ENCODE measurements at places on chromosomes 7 and 10. TPM values are rescaled to one million over a fixed set of nuclear protein-coding genes. Genes with fewer than 3 reads are reported as not detected.

Gene CALML3
- not detected for total RNA-seq

Gene CYP3A7
- total RNA-seq, result not detected

Gene HYAL4
- total RNA-seq, result 0.86 TPM

Gene SPDYE2
- not detected for total RNA-seq

Gene ZNF727
- not detected for total RNA-seq

Gene CPA2
- total RNA-seq, result not detected

Gene IL15RA
- total RNA-seq, result 17.2 TPM

Gene ZNF735
- not detected for total RNA-seq

Gene TMEM184A
- 0.33 TPM for total RNA-seq

Gene MSS51
- total RNA-seq, result 1.6 TPM

Gene PLAU
- total RNA-seq, result 51.2 TPM

Gene PRRT4
- not detected for total RNA-seq

Gene CNPY4
- 28.4 TPM for total RNA-seq

Gene C10orf90
- total RNA-seq, result not detected

Gene NKX6-2
- total RNA-seq, result not detected

Gene ANKRD2
- total RNA-seq, result 1.1 TPM

Gene LRRC72
- not detected for total RNA-seq

Gene OR2A12
- not detected for total RNA-seq

Gene LRIT1
- not detected for total RNA-seq

Gene GAD2
- not detected for total RNA-seq

Gene ACTL6B
- not detected for total RNA-seq

Gene SEMA3A
- 23.2 TPM for total RNA-seq

Gene BAIAP2L1
- total RNA-seq, result 0.76 TPM

Gene SFMBT2
- 2.9 TPM for total RNA-seq

Gene SLC26A5
- 0.33 TPM for total RNA-seq

Gene ZNF365
- total RNA-seq, result under 0.01 TPM

Gene SLIT1
- total RNA-seq, result not detected

Gene TAC1
- total RNA-seq, result not detected

Gene HOXA4
- 1.6 TPM for total RNA-seq

Gene IQUB
- total RNA-seq, result 0.38 TPM

Gene CYP3A4
- not detected for total RNA-seq

Gene IKZF1
- not detected for total RNA-seq

Gene MYL10
- total RNA-seq, result not detected

Gene SPAG6
- total RNA-seq, result not detected

Gene ZNF467
- total RNA-seq, result 9.5 TPM

Data from vein endothelial cell (primary cell).